Activated naive CD4-positive, alpha-beta T cell treated with anti-CD3 and anti-CD28 coated beads, Interleukin-2, amount 10 ng/mL, durations not matched to agents 7 days and 5 days (primary cell): ENCODE measurements at places on chromosomes 6 and 20.

DNA sequence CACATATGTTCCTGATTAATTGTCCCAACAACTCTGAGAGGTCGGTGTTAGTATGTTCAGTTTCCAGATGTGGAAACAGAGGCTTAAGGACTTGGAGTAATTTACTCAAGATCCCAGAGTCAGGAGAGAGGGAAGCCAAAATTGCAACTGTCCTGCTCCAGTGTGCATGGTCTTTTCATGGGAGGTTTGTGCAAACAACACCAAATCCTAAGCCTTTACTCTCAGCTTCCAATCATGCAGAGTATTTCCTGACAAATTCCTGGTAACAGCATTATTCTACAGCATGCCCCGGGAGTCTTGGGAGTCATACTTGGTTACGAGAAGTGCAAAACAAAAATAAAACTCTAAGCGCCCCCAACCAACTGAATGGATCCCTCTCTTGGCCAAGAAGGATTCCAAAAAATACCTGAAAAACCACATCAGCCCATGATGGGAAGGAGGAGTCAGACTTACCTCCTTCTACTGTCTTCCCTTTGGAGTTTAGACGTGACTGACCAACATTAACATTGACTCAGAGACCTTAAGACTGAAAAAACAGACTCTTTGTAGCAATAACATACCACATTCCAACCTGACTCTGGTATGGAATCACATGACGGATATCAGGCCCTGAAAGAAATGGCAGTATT lies 30.8 kb upstream of the PPP1R3G start:
- H3K4me1 ChIP-seq: no peaks in the 10 kb centered on the region
- no peak overlapping the region for H3K27ac ChIP-seq
- H3K4me3 ChIP-seq: no peak overlapping the region
- no peaks in the 10 kb centered on the region for H3K36me3 ChIP-seq
- H3K27me3 ChIP-seq: peaks cover 15% of the 10 kb centered on the region

GRCh38 chr6:140909625-140910024 lies 1223.1 kb upstream of the GJE1 start:
- H3K27ac ChIP-seq: no peak overlapping the region
- no peak overlapping the region for H3K4me3 ChIP-seq
- H3K4me1 ChIP-seq: no peaks in the 10 kb centered on the region
- DNase-seq: no peak
- peaks cover 3% of the 10 kb centered on the region for H3K27me3 ChIP-seq

DNA sequence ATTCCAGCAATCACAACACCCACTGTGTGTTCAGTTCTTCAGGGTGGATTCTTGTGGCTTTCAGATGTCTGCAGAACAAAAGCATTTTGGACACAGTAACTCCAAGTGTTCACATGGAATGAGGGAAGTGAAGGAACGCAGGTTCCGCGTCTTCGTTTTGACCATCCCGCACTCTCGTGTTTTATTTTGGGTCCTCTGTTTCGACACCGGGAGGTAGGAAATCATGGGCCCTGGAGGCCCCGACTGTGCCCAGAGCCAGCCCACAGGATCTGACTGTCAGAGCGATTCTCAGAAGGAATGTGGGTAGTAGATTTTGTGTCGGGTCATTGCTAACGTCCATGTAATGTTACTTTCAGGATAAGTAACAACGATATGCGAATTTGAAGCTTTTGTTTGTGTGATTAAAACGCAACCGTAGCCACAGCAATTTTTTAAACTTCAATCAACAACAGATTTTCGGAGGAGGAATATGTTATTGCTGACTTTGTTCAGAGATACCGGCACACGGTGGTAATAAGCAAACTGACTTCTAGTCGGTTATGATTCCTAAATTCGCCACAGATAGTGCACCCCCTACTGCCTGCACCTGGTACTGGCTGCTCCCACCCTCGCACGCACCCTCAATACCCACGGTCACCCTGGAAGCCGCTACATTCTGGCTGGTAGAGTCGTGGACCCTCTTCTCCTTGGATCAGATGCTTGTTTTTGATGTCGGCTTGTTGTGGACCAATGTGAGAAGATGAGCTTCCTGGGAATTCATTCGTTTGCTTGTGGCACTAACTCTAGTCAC lies 10.5 kb downstream of the NPEPL1 start:
- no peak overlapping the region for H3K4me3 ChIP-seq
- H3K36me3 ChIP-seq: peaks cover 27% of the 10 kb centered on the region
- H3K27ac ChIP-seq: no peak overlapping the region
- H3K27me3 ChIP-seq: no peaks in the 10 kb centered on the region
- no peaks in the 10 kb centered on the region for H3K4me1 ChIP-seq

DNA sequence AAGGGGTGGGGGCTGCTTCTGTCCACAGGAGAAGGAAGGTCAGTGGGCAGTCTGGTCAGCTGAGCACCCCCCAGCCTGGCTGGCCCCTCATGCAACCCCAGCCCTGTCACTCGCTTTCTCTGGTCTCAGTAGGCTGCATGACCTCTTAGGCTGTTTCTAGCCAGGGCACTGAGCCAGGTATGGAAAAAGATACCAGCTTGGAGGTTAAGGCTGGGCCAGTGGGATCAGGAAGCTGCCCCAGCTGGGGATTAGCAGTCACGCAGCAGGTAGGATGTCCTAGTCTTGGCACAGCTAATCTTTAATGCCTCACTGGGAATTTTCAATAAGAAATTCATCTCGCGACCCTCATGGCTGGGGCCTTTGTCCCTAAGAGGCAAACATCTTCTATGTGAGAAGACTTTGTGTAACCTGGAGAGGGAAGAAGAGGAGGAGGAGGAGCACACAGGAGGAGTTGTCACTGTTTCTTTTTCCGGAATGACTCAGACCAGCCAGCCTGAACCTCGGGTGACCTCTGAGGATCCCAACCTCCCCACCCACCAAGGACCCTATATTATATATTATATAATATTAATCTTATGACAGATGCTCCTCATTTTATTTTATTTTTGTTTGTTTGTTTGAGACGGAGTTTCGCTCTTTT lies 2.4 kb upstream of the BPIFA2 start:
- H3K36me3 ChIP-seq: no peaks in the 10 kb centered on the region
- peaks cover 12% of the 10 kb centered on the region for H3K27me3 ChIP-seq
- no peak overlapping the region for H3K27ac ChIP-seq
- no peak overlapping the region for H3K4me3 ChIP-seq
- H3K4me1 ChIP-seq: no peaks in the 10 kb centered on the region

DNA sequence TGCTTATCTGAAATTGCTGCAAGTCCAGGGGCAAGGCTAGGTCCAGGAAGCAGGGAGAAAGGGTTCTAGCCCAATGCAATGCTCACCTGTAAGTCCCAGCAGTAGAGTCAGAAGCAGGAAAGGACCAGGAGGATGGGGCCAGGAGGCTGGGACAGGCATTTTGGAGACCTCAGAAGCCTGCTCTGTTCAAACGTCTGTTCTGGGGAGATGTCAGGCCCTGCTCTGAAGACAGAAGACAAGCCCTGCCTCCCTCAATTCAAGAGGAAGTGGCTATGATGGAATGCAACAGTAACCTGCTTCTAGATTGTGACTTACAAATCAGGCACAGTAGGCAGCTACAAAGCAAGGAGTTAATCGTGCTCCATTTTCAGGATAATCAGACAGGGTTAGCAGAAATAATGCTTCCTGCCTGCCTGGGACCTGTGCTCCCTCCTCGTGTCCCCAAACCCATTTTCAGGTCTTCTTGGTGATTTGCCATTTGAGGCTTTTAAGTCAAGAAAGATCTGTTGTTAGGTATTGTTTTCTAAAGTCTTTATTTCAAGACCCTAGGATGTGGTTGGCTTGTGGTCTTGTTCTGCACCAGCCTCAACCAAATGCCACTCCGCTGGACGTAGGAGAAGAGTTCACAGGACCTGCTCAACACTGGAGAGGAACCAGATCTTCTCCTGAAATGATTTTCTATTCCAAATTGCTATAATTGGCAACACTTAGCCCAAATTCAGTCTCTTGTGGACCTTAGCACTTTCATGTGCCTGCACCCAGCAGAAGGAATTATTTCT lies at the start of gene SIRPG:
Gene SIRPG (minus strand): TSS at position 224 of the 779 bp plus-strand sequence. CDS start 65 bp downstream, at position 159.
- peak within 1 kb of the TSS; percentile 98 for H3K27ac ChIP-seq
- H3K27me3 ChIP-seq: no peaks in the 10 kb centered on the region
- DNase-seq: peak; percentile 70
- H3K4me1 ChIP-seq: peaks cover 88% of the 10 kb centered on the region
